ENCODE measurements at places on chromosomes 2 and 18.
A peak's percentile ranks its signal among the peaks of the same experiment; 100 is the strongest.

DNA sequence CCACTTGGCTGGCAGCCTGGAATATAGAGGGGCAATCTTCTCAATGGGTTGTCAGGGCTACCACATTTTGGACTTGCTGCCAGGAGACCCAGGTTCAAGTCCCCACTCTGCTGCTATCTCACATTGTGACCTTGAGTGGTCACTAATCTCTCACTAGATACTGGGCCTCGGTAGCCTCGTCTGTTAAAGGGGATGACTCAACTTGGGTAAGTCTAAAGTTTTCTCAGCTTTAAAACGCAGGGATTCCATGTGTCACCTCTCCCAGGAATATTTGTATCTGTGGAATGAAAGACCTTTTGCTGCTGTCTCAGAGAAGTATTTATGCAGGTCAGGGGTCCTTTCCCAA lies 86.3 kb downstream of the SEMA4F start:
- DNase-seq = no peak

DNA sequence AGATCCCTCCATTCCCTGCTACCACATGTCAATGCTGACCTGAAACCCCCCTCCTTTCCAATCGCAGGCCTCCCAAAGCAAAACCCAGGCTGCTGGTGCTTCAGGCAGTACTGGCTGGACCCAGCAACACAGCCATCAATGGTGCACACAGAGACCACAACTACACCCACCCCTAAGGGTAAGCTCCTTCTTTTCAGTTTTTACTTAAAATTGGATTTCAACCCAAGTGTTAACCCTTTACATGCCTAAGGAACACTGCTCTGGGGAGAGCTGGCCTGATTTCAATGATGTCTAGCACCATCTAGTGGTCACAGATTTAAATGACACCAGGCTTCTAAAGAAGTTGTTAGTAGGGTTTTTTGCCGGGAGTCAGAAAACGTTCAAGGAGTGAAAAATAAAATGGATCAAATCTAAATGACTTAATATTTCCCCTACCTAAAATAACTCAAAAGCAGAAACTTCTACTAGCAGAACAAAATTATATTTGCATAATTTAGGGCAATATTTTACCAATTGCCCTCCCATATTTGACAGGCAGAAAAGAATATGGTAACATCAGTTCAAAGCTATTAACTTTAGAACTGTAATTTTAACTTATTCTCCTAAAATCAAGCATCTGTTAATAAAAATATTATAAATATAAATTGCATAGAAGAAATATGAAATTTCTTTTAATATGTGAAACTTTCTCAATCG lies 24.6 kb downstream of the FECH start:
- peak; percentile 17 for DNase-seq

- no peak for DNase-seq
Measured at GRCh38 chr2:217609952-217610351, 392.8 kb downstream of the TNS1 start.

DNA sequence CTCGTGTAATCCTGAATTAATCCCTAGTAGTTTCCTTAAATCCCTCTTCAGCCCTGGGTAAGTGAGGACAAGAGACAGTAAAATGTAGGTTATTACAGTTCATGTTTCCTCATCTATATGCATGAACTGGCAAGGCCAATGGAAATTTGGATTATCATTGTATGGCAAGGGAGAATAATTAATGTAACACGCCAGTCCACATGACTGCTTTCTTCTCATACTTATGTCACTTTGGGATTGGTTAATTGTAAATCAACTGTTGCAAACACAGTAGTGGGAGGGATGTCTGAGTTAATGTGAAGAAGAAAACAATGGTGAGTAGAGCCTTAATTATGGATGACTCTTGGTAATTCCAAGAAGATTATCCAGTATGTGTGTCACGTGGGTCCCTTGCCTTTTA lies 1.7 kb upstream of the SERPINB7 start:
- DNase-seq = no peak

GRCh38 chr2:167814881-167815718 lies 432.3 kb downstream of the STK39 start:
- no peak for DNase-seq

- no peak for DNase-seq
Measured at GRCh38 chr18:36130883-36131653, 1.4 kb downstream of the ELP2 start.

DNA sequence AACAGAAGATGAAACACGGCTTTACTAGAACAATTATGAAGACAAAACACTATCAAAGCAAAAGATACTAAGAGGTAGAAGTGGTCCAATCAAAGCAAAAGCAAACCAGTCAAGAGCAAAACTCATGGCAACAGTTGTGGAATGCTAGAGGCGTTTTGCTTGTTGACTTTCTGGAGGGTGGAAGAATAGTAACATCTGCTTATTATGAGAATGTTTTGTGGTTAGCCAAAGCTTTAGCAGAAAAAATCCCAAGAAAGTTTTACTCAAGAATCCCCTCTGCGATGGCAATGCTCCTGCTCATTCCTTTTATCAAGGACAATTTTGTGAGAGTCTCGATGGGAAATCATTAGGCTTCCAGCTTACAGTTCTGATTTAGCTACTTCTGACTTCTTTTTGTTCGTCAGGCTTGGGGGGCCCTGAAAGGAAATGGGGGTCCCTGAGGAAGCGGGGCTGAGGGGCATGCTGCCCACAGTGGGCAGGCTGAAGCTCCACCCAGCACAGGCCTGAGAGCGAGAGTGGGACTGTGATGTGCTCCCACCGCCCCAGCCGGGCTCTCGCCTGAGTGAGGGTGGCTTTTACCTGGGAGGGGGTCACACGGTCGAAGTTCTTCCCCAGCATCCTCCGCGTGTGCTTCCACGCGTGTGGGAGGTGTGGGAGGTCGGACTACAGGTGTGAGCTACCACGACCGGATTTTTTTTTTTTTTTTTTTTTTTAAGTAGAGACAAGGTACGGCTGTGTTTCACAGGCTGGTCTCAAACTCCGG lies 49.0 kb upstream of the MC4R start:
- no peak for DNase-seq

GRCh38 chr2:71718686-71719085 lies 265.3 kb downstream of the DYSF start:
- DNase-seq = no peak

- DNase-seq = no peak
Measured at GRCh38 chr2:203707530-203707929, 1.1 kb downstream of the CD28 start.

DNA sequence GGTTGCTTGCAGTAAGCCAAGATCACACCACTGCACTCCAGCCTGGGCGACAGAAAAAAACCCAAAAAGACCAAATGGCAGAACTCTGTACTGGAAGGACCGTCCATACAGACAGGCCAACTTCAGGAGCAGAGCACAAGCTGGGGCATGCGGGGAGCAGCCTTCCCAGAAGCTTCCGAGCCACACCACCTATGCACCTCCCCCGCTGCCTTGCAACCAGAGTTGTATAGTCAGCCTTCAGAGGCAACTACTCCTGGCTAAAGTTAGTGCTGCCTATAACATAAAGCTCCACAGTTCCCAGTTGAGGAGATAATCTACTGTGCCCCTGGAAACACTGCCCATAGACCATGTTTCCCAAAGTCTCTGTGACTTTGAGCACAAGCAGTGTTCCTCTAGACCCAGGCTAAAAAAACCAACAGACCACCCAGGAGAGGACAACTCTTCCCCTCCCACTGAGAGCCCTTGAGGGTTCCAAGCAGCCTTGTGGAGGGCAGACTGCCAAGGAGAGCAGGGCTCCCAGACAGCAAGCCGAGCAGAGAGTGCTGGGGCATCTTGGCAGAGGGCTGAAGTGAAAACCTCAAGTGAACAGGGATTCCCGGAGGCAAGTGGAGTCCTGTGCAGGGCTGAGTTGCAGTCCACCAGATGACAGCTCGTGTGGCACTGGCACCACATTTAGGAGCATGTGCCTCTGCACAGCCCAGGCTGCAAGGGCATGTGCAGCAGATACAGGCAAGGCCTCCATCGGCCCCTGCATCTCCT lies 6.8 kb downstream of the SFT2D3 start:
- no peak for DNase-seq

DNA sequence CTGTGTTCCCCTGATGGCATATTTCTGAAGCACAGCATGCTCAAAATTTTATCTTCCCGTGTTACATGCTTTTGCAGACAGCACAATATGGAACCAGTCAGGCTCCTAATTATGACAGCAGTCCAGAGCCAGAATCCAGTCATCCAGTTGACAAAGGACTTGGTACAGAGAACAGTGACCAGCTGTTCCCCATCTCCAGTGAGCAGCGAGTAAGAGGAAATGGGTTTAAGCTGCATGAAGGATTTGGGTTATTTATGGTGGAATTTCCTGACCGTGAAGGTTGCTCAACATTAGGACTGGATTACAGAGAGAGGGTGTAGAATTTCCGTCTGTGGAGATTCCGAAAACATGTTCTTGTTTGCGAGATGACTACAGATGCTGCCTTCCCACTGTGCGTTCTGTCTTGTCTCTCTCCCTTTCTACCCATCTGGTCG lies 24.4 kb downstream of the SGPP2 start:
- peak; percentile 5 for DNase-seq
